Activated T-helper 1 cell treated with anti-CD3 and anti-CD28 coated beads, Interleukin-12 subunit alpha, Interleukin-12 subunit beta, Interleukin-2, Interleukin-4 antibody, amounts not matched to agents 30 ng/mL and 10 ng/mL and 1 ng/mL, durations not matched to agents 14 hours and 24 hours and 36 hours (primary cell): ENCODE measurements at places on chromosomes 16 and 17.

DNA sequence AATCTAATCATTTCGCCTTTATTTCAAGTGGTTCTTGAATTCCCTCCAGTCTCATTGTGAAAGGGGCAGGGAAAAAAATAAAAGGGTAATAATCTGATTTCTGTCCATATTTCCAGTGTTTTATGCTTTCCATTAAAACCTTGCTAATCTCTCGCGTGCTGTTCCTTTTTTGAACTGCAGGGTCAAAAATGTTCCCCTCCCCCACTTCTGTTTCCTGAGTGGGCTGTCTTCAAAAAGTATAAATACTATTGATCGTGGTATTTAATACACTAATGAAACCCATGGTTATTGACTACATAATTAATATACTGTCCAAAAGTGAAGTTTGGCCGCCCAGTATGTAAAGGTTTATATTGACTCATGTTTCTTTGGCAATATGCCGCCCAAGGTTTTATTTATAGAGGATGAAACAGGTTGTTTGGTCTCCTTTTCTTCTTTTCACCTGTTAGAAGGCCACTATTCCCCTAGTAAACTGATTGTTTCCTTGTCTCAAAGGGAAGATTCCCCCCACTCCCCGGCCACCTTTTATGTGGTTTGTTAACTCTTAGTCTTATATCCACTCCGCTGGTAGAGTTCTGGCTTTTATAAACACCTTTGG lies 69.7 kb downstream of the RPA1 start:
- H3K4me1 ChIP-seq = no peaks in the 10 kb centered on the region
- no peak overlapping the region for H3K4me3 ChIP-seq
- H3K36me3 ChIP-seq = peaks cover 37% of the 10 kb centered on the region
- DNase-seq = no peak
- peaks cover 8% of the 10 kb centered on the region for H3K27me3 ChIP-seq

- no peak overlapping the region for H3K4me3 ChIP-seq
- no peaks in the 10 kb centered on the region for H3K4me1 ChIP-seq
- H3K27ac ChIP-seq = no peak overlapping the region
- no peak for DNase-seq
Observed at GRCh38 chr16:57764006-57764340, 28.4 kb downstream of the KATNB1 start.

- no peak overlapping the region for H3K4me3 ChIP-seq
- H3K36me3 ChIP-seq = no peaks in the 10 kb centered on the region
- DNase-seq = no peak
- no peak overlapping the region for H3K27ac ChIP-seq
- H3K4me1 ChIP-seq = no peaks in the 10 kb centered on the region
Observed at GRCh38 chr17:68592682-68593641, 8.2 kb downstream of the FAM20A start.

DNA sequence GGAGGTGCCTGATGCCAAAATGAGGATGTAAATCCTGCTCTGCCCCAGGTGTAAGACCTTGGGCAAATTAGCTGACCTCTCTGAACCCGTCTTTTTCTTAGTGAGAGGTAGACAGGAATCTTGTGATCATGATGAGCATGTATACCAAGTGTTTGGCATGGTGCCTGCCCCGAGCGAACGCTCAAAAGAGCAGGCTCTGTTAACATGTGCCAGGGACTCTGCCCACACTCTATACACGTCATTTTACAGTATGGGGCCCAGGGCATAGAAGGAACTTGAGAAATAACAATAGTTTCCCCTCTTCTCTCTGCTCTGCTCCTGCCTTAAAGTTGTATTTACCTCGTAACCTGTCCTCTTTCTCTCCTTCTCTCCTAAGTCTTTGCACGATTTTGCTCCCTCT lies 9.3 kb upstream of the MAF start:
- no peak overlapping the region for H3K4me3 ChIP-seq
- H3K4me1 ChIP-seq = peaks cover 50% of the 10 kb centered on the region
- H3K36me3 ChIP-seq = peaks cover 6% of the 10 kb centered on the region

GRCh38 chr17:48592057-48592514 lies 1.5 kb downstream of the HOXB5 start:
- H3K4me3 ChIP-seq = no peak overlapping the region
- peaks cover 7% of the 10 kb centered on the region for H3K36me3 ChIP-seq
- peaks cover 58% of the 10 kb centered on the region for H3K4me1 ChIP-seq
- H3K27ac ChIP-seq = no peak overlapping the region
- H3K27me3 ChIP-seq = peaks cover 70% of the 10 kb centered on the region

- peak overlapping the region; percentile 90 for H3K27ac ChIP-seq
- no peak overlapping the region for H3K4me3 ChIP-seq
- H3K4me1 ChIP-seq = peaks cover 72% of the 10 kb centered on the region
Observed at GRCh38 chr17:57464191-57464864, 208.0 kb downstream of the MSI2 start.

GRCh38 chr16:89104930-89105571 lies 11.4 kb downstream of the ACSF3 start:
- peaks cover 52% of the 10 kb centered on the region for H3K36me3 ChIP-seq
- peaks cover 15% of the 10 kb centered on the region for H3K4me1 ChIP-seq
- peaks cover 2% of the 10 kb centered on the region for H3K27me3 ChIP-seq
- no peak overlapping the region for H3K4me3 ChIP-seq
- no peak overlapping the region for H3K27ac ChIP-seq
- no peak for DNase-seq

- no peaks in the 10 kb centered on the region for H3K27me3 ChIP-seq
- no peak overlapping the region for H3K4me3 ChIP-seq
- DNase-seq = no peak
- peaks cover 31% of the 10 kb centered on the region for H3K4me1 ChIP-seq
- no peaks in the 10 kb centered on the region for H3K36me3 ChIP-seq
Observed at GRCh38 chr16:84356591-84357116, 11.7 kb upstream of the ATP2C2 start.

DNA sequence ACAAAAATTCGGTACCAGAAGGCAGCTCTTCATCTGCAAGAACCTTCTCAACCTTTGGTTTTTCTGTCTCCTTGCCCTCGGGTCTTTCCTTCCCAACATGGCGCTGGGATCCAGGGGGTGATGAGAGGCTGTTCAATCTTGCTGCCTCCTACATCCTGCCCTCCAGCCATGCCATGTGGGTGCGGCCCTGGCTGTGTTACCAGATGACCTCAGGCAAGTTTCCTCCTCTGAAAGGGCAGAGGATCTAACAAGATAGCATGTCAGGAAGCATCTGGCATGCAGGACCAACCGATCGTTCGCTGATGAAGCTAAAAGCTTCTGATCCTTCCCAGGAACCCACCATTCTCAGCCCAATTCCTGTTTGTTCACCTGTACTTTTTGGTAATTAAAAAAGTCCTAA lies 36.8 kb upstream of the BCAR1 start:
- peaks cover 18% of the 10 kb centered on the region for H3K27me3 ChIP-seq
- no peak for DNase-seq
- peaks cover 20% of the 10 kb centered on the region for H3K36me3 ChIP-seq
- peaks cover 11% of the 10 kb centered on the region for H3K4me1 ChIP-seq
- H3K4me3 ChIP-seq = peak overlapping the region; percentile 0

DNA sequence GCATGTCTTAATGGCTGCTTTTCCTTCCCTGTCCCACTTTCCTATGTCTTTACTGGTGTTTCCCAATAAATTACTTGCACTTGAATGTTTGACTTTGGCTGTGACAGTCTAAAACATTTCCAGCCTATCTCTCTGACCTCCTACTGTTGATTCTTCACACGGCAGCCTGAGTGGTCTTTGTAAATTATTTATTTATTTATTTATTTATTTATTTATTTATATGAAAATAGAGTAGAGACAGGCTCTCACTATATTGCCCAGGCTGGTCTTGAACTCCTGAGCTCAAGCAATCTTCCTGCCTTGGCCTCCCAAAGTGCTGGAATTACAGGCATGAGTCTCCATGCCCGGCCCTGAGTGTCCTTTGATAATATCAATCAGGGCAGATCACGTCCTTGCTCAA lies 28.4 kb upstream of the LYRM9 start:
- no peaks in the 10 kb centered on the region for H3K4me1 ChIP-seq
- DNase-seq = no peak
- H3K27ac ChIP-seq = no peak overlapping the region
- no peak overlapping the region for H3K4me3 ChIP-seq
- no peaks in the 10 kb centered on the region for H3K36me3 ChIP-seq
